NCI-H2171 treated with DMSO at 0.1 percent for 48 hours (cell line): ENCODE measurements at places on chromosomes 2 and 18.

DNA sequence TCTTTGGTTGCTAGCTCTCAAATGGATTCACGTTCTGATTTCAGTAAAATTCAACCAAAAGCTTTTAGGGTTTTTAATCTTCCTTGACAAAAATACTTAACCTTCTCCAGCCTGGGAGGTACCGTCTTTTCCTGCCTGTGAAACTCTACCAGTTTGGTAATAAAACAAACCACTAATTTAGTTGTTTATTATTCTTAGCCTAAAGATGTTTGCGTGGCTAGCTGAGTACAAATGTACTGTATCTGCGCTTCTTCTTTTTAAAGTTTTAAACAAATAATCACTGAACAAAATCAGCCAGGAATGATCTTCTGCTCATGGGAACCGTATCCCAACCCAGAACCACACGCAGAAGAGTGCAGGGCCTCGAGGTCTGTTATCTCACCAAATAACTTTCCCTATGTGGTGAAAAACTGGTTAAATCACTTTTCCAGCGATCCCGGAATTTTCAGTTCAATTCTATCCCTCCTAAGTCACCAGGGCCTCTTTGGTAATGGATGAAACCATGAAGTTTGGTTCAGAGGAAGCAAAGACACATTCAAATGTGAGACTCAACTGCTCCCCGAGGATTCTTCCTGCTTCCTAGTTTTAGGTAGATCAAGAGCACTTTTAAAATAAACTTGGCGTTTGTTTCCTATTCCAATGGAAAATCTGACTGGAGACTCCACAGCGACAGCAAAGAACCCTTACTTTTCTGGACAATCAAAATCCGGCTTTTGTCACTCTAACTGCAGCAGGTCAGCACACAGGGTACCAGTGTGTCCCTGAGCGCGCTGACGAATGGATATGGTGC, 36.1 kb downstream of the BCL2 start:
- no peak for DNase-seq

GRCh38 chr2:197975931-197976519, 171.6 kb downstream of the PLCL1 start:
- DNase-seq = no peak

GRCh38 chr2:10306901-10307463, 4.3 kb downstream of the HPCAL1 start:
- no peak for DNase-seq

- DNase-seq = no peak
Measured at GRCh38 chr2:169690958-169691357, 3.2 kb downstream of the CFAP210 start.

DNA sequence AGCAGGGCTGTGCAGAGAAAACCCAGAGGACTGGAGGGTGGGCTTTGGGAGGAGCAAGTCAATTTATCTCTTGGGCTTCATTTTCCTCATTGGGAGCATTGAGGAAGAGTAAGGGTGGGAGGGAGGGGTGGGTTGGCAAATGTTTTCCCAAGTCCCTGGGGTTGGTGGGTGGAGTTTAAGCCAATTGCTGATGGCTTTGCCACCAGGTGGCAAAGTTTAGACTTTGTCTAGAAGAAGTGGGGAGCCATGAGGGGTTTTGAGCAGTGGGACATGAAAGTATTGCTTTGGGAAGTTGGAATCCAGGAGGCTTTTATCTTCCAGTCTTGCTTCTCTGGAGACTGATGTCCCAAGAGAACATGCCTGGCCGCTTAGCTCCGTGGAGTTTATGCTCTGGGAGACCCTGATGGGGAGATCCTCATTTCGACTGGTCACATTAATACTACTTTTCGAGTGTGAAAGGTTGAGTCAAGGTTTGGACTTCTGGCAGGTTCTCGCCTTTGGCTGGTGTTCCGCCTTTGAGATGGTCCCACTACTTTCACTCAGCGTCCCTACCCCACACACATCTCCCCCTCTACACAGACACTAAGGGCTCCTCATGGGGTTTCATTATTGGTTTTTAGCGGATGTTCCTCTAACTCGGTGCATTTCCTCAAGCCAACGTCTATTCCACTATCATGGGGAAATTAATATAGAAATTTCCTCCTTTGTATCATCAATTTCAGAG, 126.7 kb downstream of the PRKCE start:
- DNase-seq = no peak

GRCh38 chr2:237704501-237705434, 77.4 kb downstream of the LRRFIP1 start:
- no peak for DNase-seq

GRCh38 chr2:48756289-48756688, 765 bp upstream of the LHCGR start:
- DNase-seq = no peak

DNA sequence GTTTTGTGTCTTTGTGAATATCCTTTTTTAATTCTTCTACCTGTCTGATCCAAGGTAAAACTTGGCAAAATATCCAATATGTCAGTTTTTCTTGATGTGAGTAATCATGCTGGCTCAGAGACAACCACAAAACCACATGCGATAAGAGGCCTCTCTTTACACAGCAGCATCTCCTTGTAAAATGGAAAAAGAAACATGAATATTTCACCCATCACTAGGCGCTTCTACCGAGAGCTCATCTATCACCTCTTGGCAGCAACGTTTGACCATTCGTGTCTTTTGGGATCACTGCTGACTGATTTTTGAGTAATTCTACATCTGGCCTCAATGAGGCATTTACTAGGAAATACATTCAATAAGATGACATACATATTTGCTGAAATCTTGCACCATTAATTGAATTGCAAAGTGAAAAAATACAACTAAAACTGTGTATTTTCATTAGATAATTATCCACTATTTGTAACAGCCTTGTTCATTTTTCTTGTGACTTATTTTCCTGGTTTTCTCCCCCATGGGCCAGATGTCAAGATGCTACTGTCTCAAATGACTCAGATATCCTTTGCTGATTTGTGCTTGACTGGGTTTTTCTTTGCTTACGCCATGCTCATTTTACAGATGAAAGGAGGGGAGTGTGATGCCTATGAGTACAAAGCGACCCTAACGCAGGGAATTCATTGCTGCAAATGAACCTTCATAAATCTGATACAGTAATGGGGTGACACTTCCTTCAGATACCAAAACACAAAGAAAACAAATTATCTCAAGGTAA, 467.5 kb downstream of the FBXO15 start:
- DNase-seq = no peak

DNA sequence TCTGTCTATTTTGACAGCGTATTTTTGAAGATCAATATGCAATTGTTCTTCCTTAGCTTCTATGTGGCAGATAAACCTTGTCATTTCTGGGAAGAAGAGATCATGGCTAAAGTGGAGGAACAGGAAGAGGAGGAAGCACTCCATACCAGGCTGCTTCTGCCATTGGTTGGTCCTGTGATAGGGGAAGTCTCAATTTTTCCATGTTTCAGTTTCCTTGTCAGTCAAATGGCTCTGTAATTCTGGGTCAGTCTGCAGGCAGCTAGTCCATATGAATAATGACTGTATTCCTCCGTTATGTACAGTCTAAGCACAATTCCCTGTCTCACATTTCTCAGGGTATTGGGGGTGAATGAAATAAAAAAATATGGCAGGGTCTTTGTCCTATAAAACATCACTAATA, 277.6 kb upstream of the CXCR4 start:
- no peak for DNase-seq

- DNase-seq = no peak
Measured at GRCh38 chr2:18132697-18133096, 254.2 kb downstream of the KCNS3 start.

GRCh38 chr18:22683196-22683676, 249.9 kb upstream of the RBBP8 start:
- DNase-seq = no peak

DNA sequence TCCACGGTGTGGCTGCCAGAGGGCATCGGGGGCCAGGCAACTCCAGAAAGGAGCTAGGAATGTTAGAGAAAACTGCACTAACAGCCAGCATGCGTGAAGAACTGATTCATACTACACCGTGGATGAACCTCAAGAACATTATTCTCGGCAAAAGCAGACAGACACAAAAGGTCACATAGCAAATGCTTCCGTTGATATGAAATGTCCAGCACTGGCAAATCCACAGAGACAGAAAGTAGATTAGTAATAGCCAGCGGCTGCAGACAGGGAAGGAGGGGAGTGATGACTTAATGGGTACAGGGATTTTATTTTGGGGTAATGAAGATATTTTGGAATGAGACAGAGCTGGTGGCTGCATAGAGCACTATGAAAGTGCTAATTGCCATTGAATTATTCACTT, 37.4 kb downstream of the SCTR start:
- DNase-seq = no peak

DNA sequence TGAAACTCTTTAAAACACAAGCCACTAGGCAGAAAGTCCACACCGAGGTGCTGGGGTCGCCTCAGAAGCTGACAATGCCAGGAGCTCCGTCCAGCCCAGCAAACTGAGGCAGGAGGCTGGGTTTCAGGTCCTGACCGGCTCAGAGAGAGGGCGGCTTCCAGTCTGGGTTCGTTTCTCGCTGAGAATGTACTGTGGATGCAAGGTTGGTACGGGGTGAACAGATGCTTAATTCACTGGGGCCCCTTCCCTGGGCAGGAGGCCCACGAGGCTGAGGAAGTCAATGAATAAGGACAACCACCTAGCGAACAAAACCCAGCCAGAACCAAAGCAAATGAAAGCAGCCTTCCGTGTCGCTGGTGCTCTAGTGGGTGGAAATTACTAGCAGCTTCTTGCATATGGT, 142.0 kb downstream of the RTP5 start:
- DNase-seq = peak; percentile 6

DNA sequence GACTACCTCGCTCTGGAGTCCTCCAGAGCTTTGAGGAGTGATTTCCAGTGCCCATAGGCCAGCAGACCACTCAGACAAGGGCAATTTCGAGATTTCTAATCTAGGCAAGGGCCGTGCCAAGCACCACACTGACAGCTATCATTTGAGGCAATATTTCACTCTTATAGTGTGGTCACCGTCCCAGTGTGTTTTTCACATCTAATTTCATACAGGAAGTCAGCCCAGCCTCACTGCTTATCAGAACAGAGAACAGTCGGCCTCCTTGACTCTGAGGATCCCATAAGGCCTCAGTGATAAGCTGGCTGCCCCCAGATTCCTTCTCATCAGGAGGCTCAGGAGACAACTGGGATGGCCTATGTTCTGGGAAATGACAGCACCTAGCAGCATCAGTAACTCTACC, 581 bp downstream of the CAPN14 start:
- no peak for DNase-seq

- no peak for DNase-seq
Measured at GRCh38 chr2:26457695-26458364, 20.1 kb downstream of the OTOF start.

DNA sequence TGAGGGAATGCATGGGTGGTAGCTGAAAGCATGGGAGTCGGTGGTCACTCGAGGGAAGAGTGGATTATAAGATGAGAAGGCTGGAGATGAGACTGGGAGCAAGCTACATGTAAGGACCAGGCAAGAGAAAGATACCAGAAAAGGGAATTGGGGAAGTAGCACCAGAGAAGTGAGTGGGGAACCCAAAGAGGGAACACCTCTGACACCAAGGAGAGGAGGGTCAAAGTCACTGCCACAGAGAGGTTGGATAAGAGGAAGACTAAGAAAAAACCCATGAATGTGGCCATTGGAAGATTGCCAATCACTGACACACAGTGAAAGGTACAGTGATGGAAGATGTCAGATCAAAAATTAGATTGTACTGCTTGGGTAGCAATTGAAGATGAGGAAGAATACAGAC, 473.9 kb downstream of the BCL11A start:
- no peak for DNase-seq

- peak; percentile 53 for DNase-seq
Measured at GRCh38 chr18:59547581-59548182, 149.5 kb downstream of the CCBE1 start.

DNA sequence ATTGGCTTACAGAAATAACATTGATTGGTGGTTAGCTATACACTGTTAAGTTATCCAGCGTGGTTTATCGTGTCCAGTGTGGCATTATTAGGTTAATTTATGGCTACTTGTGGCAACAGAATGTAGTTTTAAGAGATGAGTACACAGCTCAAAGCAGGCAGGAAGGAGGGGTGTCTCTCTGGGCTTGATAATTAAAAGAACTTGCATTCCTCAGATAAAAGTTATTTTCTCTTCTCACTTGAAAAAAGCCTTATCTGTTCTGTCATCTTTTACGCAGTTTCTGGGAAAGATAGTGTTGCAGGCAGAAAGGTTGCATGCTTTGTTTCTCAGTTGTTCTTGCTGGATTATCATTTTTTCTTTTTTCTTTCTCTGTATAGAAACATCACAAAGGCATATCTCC, 154.4 kb upstream of the COL3A1 start:
- DNase-seq = no peak

DNA sequence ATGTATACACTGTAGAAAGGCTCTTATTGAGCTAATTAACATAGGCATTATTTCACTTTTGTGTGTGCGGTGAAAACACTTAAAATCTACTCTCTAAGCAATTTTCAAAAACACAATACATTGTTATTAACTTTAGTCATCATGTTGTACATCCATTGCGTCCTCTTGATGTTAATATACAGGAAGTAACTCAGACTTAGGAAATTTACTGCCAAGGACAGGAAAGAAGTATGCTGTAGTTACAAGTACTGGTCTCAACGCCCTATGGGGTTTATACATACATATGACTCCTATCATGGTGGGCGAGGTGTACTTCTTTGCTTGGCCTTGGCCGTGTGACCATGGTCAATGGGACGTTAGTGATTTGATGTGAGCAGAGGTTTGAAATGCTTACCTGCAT, 15.5 kb downstream of the SCTR start:
- no peak for DNase-seq

DNA sequence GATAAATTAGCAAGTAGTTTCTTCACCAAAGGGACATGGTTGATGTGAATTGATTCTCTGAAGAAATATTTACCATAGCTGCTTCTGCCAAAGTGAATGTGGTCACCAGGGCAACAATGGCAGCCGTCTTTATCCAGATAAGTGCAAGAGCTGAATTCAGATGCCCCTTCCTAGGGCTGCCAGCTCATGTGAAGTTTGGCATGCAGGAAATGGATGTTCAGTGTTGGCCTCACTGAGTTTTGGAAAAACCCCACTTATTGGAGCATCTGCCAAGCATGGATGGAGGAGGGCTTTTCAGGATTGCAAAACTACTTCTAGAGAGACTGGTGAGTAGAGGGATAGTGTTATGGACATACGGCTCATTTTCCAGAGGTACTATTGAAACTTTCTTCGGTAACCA, 80.8 kb downstream of the FMNL2 start:
- no peak for DNase-seq

DNA sequence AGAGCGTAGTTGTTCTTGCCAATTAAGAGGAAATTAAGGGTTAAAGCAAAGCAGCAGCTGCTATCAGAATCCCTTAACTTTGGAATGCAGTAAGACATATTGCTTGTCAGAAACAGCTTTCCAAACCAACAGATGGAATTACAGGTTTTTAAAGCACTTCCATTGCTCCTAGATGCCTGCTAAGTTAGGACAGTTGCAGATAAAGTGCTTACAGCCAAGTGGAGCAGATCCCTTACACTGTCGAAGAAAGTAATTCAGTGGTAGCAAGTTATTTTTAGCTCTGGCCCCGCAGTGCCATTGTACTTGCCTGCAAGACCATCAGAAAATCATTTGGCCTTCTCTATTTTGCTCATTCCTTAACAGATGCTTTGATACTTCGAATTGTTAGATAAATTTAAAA, 5.4 kb downstream of the PDK1 start:
- peak; percentile 65 for DNase-seq
